ENCODE measurements at places on chromosomes 12 and 14.
A peak's percentile ranks its signal among the peaks of the same experiment; 100 is the strongest.

DNA sequence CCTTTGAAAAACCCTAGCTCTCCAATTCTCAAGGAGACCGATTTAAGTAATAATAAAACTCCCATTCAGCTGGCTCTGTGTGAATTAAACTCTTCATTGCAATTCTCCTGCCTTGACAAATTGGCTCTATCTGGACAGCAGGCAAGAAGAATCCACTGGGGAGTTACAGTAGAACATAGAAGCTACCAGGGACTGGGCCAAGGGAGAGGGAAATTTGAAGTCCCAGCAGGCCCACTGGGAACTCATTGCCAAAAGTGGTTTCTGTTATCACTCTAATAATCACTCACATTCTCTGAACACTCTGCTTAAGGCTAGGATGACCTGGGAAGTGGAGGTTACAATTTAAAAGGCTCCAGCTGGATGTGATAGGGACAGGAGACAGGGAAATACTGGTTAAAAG is 384.5 kb upstream of the CCDC196 start:
- no peak for DNase-seq

DNA sequence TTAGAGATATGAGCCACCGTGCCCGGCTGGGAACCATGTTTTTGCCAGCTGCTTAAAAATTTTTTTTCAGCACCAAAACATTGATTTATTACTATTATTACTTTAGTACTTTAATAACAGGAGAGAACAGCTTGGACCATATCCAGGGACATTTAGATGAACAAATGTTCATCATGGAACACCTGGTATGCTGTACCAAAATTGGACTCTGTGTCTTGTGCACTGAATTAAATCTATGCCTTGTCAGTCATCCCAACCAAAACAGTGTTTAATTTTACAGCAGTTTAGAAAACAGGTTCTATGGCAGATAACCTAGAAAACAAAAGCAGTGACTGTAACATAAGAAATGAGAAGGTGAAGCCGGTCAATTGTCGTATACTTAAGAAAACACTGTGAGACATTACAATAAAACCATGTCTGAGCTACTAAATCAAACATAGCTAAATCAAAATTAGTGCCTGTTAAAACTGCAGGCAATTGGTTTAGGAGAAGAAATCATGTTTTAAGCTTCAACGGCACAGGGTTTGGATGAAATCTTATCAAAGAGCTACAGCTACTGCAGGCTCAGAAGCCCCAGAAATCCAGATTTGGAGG is 58.2 kb upstream of the PYGL start:
- DNase-seq = no peak

GRCh38 chr14:90445011-90445410 is 48.2 kb downstream of the CALM1 start:
- no peak for DNase-seq

- DNase-seq = no peak
These were observed 3.6 kb upstream of the ISM2 start for GRCh38 chr14:77502109-77502782.

DNA sequence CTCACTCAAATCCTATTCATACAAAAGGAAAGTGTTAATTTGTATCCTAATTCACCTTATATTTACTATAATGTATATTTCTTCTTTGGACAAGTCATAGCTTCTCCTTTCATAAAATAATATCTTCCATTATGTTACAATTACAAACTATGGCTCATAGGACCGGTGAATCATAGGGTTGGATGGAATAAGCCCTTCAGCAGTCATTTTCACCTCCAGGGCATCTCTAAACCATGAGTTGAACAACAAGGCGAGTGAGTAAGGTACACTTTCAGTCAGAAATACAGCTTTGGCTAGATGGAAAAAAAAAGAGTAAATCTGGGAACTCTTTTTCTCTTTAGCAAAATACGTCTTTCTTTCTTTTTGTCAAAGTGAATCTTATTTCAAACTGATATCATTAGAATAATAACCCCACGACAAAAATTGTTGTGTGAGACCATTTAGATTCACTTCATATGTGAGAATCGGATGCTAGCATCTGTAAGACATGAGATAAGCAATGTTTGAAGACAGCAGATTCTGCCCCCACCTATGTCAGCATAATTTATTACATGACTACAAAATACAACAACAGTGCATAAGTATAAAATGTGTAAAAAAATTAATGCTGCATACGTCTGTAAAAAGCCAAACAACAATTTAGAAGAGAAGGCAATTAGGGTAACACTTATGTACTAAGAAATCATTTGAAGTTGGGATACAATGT is 184.4 kb upstream of the SLC38A2 start:
- no peak for DNase-seq

GRCh38 chr14:104437703-104438102 is 141.9 kb upstream of the C14orf180 start:
- no peak for DNase-seq

DNA sequence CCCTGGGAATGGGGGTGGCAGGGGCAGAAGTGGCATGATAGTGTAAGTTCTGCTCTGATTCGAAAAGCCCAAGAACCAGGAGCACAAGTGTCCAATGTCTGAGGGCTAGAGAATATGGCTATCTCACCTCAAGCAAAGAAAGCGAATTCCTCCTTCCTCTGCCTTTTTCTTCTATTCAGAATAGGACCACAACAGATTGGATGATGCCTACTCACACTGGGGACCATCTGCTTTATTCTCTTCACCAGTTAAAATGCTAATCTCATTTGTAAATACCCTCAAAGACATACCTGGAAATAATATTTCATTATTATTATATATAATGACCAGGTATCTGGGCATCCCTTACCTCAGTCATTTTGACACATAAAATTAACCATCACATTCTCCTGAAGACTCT is 808.7 kb downstream of the NRXN3 start:
- no peak for DNase-seq

DNA sequence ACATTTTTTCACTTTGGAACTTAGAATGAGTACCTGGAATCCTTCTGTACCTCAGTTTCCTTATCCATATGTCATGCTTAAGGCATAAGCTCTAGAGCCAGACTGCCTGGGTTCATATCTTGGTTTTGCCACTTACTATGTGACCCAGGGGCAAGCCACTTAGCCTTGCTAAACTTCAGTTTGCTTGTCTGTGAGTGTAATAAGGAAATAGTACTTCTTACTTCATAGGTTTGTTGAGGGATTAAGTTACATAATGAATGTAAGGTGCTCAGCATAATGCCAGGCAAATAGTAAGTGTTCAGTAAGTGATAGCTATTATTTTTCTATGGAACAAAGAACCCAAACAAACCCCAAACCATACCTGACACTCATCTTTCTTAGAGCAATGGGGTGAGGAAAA is 225.1 kb downstream of the BCAT1 start:
- DNase-seq = no peak

- DNase-seq = no peak
These were observed 869 bp downstream of the APOLD1 start for GRCh38 chr12:12786351-12786705.

DNA sequence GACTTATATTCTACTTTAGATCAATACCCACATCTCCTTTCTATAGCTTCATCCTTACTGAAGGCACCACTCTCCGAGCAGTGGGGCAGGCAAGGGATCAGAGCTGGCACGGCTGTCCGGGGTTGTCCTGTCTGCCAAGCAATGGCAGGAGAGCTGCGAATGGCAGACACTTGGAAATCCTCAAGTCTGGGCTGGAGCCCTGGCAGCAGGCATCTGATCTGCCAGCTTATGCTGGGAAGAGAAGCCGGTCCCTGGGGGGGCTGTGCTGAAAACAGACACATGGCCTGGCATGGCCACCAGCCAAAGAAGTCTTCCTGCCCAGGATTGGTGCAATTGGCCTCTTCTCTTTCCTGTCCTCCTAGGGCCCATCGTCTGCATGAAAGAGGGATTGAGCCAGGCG is 280.2 kb upstream of the PWP1 start:
- DNase-seq = no peak

- no peak for DNase-seq
These were observed 120.3 kb downstream of the RPAP3 start for GRCh38 chr12:47585507-47585906.

GRCh38 chr12:68532204-68532886 is 78.4 kb upstream of the RAP1B start:
- DNase-seq = no peak

DNA sequence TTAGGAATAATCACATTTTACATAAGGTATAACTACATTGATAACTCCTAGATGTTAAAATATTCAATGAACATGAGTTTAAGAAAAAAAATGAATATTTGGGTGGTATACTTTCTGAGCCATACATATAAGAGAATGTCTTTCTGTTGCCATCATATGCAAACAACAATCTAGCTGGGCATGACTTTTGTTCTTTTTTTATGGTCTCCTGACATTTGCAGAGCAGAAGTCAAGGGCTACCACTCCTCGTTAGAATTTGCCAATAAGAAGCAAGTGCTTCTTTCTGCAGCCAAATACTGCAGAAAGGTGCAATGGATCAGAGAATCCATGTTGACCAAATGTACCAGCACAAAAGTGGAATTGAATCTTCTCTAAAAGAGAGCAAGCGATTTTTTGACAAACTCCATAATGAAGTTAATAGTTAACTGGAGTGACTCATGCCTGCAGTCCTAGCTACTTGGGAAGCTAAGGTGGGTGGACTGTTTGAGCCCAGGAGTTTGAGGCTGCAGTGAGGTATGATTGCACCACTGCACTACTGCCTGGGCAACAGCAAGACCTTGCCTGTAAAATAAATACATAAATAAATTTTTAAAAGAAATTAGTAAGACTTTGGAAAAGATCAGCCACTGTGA is 25.5 kb upstream of the CCDC91 start:
- DNase-seq = no peak

DNA sequence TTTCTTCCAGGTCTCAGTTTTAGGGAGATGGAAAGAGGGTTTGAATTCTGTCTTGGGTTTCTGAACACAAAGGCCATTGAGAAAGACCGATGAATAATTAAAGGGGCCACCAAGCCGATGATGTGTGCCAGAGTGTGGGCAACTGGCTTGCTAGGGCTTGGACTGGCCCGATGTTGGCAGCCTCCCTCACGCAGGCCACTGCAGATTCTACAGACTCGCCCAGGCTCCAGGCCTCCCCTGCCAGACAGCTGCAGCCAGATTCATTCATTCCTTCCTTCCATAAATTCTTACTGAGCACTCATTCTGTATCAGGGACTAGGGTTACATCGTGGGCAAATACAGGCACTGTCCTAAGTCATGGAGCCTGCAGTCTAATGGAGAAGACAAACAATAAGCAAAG is 34.9 kb downstream of the ACTN1 start:
- DNase-seq = no peak

GRCh38 chr14:59320763-59321625 is 132.5 kb downstream of the DAAM1 start:
- no peak for DNase-seq

- no peak for DNase-seq
These were observed 13.1 kb downstream of the KRT5 start for GRCh38 chr12:52506858-52507715.

- no peak for DNase-seq
These were observed 87.9 kb downstream of the ALX1 start for GRCh38 chr12:85367936-85368335.

GRCh38 chr14:70183991-70184390 is 4.8 kb downstream of the SLC8A3 start:
- no peak for DNase-seq

DNA sequence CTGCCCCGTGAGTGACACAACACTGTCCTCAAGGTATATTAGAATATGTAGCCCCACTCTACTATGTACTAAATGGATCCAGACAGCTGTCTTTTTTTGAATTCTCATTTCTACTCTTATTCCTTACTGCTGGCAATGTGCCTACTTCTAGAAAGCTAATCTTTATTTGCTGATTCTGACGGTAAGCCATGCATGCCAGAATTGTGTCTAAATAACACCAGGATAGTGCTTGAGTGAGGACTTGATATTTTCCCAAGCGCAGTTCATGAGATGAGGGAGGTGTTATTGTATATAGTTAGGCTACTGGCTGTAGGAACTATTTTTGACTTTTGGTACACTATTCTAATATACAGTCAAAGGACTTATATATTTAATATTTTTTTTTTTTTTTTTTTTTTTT is 316.2 kb upstream of the NAV3 start:
- no peak for DNase-seq

DNA sequence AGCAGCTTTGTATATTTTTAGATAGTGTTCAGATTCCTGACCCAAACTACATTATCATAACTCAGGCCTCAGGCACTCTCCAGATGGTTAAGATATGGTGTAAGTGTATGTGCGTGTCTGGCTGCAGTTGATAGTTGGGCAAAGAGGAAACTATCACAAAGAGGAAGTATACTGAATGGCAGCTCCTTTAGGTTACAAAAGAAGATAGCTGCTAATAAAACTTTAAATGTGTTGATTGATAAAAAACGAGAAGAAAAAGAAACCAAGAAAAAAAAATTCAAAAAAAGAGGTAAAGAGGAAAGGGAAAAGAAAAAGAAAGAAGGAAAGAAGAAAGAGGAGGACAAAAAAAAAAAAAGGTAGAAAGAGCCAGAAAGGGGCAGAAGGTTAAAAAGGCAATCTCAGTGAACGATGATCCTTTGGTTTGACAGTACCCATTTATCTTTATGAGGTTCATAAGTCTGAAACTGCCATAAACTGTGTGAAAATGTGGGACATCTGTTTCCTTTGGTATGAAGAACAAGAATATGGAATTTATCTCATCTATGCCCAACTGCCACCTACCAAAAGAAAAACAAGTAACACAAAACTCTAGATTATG is 42.2 kb downstream of the TAOK3 start:
- DNase-seq = no peak

GRCh38 chr14:22872033-22872832 is 693 bp downstream of the LRP10 start:
- peak; percentile 52 for DNase-seq

DNA sequence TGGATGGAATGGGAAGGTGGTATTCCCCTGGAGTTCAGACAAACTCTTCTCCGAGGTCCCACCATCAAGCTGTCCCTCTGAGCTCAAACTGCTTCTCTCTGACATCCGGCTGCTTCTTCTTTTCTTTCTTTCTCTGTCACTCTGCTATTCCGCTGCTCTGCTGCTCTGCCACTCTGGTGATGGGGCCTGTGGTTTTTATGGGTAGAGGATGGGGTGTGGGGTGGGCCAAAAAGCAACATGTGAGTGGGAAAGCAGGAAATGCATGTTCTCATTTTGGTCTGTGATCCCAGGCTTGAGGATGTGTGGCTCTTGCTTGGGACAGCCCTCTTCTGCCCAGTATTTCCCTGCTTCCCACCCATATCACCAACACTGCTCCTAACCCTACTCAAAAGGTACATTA is 30.6 kb downstream of the CLECL1 start:
- DNase-seq = no peak

All from stimulated activated CD8-positive, alpha-beta memory T cell treated with anti-CD3 and anti-CD28 coated beads, Interleukin-2, amount 100 ng/mL, for 1 hour (primary cell).